ENCODE measurements at places on chromosomes 7 and 10. TPM values are rescaled to one million over a fixed set of nuclear protein-coding genes. Genes with fewer than 3 reads are reported as not detected.

Gene DLG5
- 21.4 TPM for total RNA-seq

DNA sequence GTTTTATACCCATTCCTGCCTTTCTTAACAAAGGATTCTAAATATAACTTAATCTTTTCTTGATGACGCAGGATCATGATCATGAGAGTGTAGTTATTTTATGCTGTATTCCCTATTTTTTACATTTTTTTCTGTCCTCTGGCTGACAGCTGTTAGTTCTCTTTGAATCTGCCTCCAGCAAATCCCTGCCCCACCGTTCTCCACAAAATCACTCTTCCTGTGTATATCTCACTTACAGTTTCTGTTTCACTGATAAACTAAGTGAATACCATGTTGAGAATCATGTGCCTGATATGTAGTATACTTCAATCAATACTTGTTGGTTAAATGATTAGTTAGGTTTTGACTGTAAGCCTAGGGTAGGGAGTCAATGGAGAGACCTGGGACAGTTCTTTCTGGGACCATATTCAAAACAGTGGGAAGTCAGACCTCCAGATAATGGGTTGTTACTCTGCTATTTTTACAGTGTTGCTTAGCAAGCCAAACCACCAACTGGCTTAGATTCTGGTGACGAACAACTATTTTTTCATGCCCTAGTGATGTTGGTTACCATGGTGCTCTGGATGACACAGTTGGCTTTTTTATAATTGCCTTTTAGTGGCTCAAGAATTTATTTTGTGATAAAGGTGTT is 12.8 kb downstream of the CNNM1 start:
- peak; percentile 35 for DNase-seq

GRCh38 chr10:113047605-113047962 is 97.5 kb downstream of the TCF7L2 start:
- DNase-seq = no peak

GRCh38 chr10:73044378-73045285 is 52.0 kb downstream of the P4HA1 start:
- peak; percentile 40 for DNase-seq

DNA sequence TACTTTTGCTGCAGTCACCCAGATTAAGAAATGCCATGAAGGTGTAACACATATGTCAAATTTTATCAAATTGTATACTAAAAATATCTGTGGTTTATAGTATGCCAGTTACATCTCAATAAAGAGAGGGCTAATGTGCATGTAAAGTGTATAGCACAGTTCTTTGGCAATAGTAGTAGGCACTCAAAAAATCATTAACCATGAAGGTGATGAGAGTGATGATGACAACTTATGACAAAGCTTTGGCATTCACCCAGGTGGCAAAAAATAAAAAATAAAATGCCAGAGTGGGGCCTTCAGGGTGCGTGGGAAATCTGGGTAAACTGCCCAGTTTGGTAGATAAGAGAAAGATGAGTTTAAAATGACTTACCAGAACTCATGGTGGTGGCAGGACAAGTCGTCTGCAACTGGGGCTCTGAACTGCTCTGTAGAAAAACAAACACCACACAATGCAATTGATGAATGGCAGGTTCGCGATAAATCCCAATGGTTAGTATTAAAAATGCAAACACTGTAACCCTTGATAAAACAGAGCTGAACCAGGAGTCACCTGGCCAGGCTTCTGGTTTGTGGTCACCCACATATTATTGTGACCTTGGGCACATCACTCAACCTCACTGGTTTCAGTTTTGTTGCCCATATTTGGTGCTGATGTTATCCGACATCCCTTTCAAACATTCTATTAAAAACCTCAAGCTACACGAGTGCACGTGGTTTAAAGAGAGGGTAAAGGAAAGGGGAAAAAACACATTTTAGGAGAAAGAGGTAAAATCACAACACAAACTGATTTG is 120.2 kb downstream of the SORBS1 start:
- no peak for DNase-seq

DNA sequence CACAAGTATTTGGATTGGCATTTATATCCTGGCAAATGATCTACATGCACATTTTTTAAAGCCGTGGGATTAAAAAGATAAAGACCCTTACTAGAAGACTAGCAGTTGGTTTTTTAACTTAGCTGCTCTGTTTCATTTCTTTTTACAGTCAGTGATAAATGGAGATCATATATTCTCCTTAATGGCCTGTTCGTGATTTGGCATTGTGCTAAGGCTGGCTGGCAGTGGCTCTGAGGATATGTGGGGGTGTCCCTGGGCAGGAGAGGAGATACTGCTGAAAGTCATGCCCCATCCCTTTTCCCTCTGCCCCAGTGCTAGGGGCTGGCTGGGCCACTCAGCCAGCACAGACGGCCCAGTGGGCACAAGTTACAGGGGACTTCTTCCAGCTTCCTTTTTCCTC is 341.7 kb downstream of the PRPF18 start:
- peak; percentile 58 for DNase-seq

GRCh38 chr7:77370606-77371005 is 45.5 kb downstream of the GSAP start:
- DNase-seq = no peak

Gene GTPBP4
- total RNA-seq = 26.5 TPM

Measured in umbilical cord (tissue), 2 donors.